ENCODE measurements at places on chromosomes 4 and X.

- DNase-seq = peak; percentile 65
Measured at GRCh38 chrX:21975812-21976211, 35.3 kb downstream of the SMS start.

DNA sequence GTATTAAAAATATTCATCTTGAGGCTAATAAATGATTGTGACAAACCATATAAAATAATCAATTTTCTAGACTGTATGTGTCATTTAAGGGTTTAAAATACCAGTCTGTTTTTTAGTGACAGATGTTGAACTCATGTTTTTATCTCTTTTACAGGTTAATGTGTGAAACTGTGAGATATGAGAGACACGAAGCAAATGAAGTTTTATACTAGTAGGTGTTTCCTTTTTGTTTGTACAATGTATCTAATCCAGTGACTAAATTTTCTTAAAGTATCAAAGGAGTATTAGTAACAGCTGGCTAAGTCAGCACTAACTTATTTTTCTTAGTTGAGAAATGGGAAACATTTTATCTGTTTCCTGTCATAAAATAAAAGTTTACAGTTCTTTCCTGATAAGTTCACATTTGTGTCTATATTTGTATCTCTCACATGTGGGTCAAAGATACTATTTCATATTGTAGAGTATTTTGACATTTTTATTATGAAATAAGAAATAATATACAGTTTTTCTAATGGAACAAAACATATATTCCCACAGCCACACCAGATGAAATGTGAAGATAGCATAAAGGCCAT lies 90.3 kb downstream of the RAPGEF2 start:
- no peak for DNase-seq

DNA sequence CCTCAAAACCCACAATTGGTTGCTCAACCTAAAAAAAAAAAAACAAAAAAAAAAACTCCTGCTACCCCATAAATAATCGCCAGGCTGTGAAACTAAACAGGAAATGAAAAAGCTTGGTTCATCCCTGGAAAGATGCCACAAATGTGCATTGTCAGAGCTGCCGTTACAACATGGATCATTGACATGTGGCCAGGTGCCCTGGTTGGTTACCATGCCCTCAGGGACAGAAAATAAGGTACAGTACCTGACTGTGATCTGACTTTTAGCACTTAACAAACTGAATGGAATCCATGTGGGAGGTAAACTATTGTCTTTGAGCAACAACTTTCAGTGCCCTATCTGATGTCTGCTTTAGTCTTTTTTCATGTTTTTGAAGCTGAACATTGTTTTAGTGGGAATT lies 118.0 kb upstream of the RPL34 start:
- no peak for DNase-seq

GRCh38 chr4:100290585-100290984 lies 100.3 kb upstream of the DDIT4L start:
- DNase-seq = no peak

- no peak for DNase-seq
Measured at GRCh38 chr4:52651996-52652672, 7.0 kb downstream of the USP46 start.

- peak; percentile 42 for DNase-seq
Measured at GRCh38 chr4:182447767-182448280, 204.6 kb downstream of the TENM3 start.

DNA sequence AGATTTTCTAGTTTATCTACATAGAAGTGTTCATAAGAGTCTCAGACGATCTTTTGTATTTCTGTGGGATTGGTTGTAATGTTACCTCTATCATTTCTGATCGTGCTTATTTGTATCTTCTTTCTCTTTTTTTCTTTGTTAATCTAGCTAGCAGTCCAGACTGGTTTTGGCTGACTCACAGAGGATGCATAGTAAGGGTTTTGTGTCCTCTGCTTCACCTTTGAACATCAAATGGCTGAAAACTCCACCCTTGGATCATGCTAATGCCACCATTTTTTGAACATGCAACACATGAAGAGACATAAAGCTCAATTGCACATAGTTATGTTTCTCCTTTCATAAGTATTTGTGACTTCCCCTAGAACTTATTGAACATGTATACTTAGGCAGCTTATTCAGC lies 22.8 kb downstream of the TMPRSS11A start:
- no peak for DNase-seq

DNA sequence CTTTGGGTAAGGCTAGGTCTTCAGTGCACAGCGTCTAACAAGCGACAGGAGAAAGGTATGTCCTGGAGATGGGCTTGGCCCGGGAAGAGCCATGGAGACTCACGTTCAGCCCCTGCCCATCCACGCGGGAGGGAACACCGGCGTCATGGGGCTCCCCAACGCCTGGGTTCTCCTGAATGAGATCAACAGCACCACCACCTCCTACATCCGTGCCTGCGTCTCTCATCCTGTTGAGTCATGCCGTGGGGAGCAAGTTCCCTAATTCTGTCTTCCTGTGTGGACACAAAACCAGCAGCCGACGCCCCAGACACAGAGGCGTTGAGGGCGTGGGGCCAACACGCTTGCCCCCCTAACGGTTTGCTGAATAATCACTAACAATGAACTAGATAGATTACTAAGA lies 20.1 kb upstream of the IL3RA start:
- DNase-seq = no peak

GRCh38 chrX:124679199-124679598 lies 332.8 kb downstream of the SH2D1A start:
- no peak for DNase-seq

DNA sequence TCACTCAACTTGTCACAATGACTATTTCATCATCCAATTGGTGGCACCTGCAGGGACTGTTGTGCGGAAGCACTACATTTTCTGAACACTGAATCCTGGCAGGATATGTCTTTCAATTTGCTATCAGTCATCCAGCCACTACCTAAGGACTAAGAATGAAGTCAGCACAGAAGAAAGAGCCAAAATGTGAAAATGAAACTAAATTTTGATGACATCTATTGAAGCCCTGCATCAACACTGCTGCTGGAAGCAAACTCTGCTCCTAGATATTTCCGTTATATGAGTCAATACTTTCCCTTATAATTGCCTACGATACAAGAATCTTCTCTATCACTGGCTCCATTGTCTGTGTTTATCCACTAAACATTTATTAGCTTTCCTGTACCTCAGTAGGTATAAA lies 917.9 kb downstream of the RAPGEF2 start:
- no peak for DNase-seq

- no peak for DNase-seq
Measured at GRCh38 chrX:331825-332495, 13.4 kb upstream of the GTPBP6 start.

- peak; percentile 42 for DNase-seq
Measured at GRCh38 chr4:86595426-86595805, 1.3 kb downstream of the PTPN13 start.

DNA sequence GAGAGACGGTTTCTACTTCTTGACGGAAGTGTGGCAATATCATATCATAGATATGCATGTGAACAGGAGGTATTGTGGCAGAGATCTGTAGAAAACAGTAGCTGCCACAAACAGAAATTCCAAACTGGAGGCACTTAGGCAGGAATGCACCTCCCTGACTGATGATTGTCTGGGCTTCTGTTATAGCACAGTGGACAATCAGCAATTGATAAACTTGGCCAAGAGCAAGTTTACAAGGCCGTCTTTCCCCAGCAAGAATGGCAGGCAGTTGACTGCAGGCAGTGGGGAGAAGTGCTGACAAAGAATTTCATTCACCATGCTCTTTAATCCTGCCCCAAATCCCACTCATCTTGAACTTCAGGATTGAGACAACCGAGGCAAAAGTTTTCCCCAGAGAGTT lies 114.4 kb upstream of the STOX2 start:
- no peak for DNase-seq

GRCh38 chr4:71405791-71406190 lies 67.0 kb downstream of the SLC4A4 start:
- DNase-seq = no peak

DNA sequence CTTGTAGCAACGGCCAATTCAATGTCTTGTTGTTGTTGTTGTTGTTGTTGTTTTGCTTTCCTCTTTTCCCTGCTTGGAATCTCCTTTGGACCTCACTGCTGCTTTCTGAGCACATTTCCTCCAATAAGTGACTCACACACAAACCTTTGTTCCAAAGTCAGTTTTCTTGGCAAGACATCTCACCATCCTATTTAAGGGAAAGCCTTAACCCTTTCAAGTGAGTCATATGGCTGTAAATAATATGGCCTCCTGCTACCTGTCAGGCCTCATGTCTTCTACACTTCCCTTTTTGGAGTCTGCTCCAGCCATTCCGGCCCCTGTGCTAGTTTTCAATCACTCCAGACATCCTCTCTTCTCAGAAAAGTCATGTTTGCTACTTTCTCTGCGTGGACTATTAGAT lies 79.5 kb upstream of the MAGEB10 start:
- no peak for DNase-seq

- DNase-seq = no peak
Measured at GRCh38 chr4:155952501-155952901, 1.2 kb downstream of the CTSO start.

DNA sequence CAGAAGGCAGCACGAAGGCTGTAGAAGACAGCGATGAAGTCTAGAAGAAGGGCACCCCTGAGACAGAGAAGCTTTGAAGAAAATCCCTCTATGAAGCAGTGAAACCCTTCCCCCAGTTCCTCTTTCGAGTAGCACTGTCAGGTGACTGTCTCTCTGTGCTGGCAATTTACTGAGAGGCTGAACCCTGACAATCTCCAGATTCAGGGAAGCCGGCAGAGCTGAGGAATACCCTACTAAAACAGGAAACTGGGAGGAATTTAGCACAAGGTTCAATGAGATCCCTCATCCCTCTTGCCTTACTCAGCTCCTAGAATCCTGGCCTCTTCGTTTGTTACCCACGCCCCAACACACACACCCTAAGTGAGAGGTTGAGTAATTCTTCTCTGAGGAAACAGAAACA lies 239.7 kb upstream of the NOCT start:
- DNase-seq = no peak

DNA sequence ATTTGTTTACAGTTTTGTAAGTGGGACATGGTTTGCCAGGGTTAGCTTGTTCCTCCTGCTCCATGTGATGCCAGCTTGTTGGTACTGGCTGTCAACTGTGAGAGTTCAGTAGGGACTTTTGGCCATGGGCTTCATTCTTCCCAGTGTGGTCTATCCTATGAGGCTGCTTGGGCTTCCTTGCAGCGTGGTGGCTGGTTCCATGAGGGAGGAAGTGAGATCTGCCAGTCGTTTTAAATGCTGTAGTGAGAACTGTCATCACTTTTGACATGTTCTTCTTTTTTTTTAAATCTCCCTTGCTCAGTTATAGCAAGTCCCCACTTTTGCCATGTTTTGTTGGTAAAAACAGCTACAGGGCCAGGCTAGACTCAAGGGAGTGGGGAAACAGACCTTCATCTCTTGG lies 15.9 kb downstream of the NSD2 start:
- DNase-seq = no peak

GRCh38 chr4:7286170-7286569 lies 93.8 kb downstream of the SORCS2 start:
- DNase-seq = no peak

- no peak for DNase-seq
Measured at GRCh38 chr4:76607846-76608245, 172.8 kb downstream of the SHROOM3 start.

GRCh38 chr4:53640576-53641453 lies 49.5 kb upstream of the LNX1 start:
- DNase-seq = peak; percentile 69

- DNase-seq = no peak
Measured at GRCh38 chr4:147020456-147020855, 74.8 kb upstream of the TTC29 start.

DNA sequence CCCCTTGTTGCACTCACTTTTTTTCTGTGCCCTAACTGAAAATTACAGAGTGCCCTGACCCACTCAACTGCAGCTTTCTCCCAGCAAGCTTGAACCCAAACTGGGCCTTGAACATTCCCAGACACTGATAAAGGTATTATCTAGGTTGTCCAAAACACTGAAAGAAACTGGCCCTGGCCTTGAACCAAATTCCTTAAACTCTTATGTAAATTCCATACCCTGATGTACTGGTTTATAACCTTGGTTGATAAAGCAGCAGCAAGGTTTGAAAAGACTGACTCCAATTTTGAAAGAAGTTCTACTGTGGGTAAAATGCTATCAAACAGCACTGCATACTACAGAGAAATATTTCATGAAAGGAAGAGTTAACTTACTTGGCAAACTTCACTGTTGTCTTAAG lies 125.6 kb downstream of the PHF8 start:
- no peak for DNase-seq

GRCh38 chr4:167230744-167231143 lies 3.5 kb downstream of the SPOCK3 start:
- DNase-seq = peak; percentile 7

GRCh38 chrX:85828771-85829170 lies 218.6 kb downstream of the CHM start:
- DNase-seq = peak; percentile 1

DNA sequence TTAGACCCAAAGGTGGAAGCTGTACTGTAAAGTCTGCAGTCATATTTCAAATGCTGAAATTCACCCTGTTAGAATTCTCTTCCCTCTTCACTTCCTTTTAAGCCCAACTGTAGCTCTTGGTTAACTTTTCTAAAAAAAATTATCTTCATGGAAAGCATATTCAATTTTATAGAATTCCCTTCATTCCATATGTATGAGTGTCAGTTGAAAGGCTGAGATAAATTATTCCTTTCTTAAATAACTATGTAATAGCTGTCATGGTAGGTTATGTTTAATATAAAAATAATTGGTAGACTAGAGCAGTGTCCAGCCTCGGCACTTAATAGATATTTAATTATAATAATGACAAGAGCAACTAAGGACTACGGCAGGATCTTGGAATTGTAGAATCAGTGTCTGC lies 16.8 kb upstream of the ARSH start:
- no peak for DNase-seq

DNA sequence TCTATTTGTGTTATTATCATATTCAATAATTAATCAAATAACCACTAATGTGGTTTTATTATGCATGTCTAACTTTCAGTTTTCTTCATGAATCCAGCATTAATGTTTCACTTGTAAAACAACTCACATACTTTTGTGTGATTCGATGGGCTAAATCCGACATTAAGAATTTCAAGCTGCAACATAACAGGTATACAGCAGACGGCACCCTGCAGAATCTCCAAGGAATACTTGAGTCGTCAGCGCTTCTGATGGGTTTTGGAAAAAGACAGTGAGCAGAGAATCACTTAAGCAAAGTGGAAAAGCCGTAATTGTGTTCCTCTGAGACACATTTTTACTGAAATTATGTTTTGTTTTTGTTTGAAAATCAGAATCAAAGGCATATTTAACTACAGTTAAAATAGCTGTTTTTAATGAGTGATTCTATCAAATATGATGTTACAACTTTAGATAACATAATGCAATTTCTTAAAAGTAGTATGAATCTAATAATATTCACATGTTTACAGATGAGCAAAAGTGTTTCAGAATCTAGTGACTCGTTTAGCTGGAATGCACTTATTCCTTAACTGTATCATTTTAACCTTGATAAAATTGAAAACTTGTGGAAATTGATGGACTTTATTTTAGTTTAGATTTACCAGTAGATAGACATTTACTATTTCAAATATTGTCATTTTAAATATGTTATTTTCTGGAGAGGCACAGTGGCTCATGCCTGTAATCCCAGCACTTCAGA lies 514.8 kb downstream of the CCSER1 start:
- DNase-seq = peak; percentile 70

Data from brain (organoid and tissue), 16 donors.